ENCODE measurements at places on chromosomes 4 and X.

DNA sequence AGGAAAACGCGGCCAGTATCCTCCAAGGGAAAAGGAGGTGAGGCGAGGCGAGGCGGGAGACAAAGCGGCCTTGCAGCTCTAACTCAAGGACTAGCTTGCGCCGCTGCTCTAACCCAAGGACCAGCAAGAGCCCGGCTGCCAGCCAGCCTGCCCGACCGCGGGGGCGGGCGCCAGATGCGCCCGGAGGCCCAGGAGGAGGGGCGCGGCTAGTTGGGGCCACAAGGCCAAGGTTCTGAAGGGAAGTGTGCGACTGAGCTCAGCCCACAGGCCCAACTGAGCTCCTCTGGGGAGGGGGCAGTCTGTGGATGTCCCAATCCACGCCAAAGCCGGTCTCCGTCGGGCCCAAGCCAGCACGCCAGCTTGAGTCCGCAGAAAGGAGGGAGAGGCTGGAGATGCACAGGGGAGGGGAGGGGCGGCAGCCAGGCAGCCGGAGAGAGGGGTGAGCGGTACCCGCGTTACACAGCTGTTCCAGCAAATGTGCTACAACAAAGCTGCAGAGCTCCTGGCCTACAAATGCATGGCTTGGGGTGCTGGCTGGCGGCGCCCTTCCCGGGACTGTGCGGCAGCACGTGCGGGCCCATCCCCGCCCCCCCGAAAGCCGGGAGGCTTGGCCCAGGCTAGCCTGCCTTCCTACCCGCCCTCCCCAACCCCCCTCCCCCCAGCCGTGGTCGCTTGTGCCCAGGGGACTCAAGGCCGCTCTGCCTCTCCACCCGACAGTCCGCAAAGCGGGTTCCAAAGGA is 637 bp downstream of the AMER1 start:
- no peak for DNase-seq

- no peak for DNase-seq
Measured at GRCh38 chrX:120372667-120373370, 10.9 kb downstream of the ATP1B4 start.

GRCh38 chrX:153884590-153884989 is 1.4 kb downstream of the L1CAM start:
- DNase-seq: no peak

DNA sequence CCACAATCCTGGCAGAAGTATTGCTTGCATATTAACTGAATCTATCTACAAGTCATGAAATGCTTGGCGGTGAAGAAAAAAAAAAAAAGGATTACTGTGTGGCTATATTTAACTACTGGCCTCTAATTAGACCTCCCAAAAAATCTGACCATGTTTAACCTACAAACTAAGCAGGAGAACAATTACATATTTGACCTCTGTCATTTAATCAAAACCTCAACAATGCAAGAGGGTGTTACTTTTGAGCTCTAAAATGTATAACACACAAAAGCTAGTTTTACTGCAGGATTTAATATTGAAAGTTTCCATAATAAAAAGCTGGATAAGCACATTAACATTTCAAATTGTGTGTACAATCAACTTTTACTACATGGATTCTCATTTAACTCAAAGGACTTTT is 1.5 kb downstream of the ITM2A start:
- DNase-seq: no peak

DNA sequence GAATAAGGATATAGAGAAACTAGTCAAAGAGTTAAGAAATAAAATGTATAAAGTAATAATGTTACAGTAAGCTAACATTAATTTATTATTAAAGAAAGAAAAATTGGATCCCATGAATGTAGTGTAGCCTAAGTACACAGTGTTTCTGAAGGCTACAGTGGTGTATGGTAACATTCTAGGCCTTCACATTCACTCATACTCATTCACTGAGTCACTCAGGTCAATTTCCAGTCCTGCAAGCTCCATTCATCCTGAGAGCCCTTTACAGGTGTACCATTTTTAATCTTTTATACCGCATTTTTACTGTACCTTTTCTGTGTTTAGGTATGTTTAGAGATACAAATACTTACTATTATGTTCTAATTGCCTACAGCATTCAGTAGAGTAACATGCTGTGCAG is 120.6 kb upstream of the AGA start:
- DNase-seq: no peak

DNA sequence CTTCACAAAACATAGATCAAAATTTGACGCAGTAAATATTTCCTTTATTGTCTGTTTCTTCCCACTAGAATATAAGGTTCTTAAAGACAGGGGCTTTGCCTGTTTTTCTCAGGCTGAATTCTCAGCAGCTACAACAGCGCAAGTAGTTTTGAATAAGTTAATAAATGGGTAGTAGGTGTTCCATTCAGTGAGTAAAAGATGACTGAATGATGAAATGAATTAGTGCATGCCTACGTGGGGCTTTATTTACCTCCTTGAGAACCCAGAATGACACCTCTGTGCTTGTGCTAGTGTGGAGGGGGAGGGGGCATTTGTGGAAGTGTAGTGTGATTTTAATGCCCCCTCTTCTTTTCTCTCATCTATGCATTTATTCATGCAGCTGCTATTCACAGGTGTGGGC is 278.9 kb downstream of the FBXW7 start:
- no peak for DNase-seq

DNA sequence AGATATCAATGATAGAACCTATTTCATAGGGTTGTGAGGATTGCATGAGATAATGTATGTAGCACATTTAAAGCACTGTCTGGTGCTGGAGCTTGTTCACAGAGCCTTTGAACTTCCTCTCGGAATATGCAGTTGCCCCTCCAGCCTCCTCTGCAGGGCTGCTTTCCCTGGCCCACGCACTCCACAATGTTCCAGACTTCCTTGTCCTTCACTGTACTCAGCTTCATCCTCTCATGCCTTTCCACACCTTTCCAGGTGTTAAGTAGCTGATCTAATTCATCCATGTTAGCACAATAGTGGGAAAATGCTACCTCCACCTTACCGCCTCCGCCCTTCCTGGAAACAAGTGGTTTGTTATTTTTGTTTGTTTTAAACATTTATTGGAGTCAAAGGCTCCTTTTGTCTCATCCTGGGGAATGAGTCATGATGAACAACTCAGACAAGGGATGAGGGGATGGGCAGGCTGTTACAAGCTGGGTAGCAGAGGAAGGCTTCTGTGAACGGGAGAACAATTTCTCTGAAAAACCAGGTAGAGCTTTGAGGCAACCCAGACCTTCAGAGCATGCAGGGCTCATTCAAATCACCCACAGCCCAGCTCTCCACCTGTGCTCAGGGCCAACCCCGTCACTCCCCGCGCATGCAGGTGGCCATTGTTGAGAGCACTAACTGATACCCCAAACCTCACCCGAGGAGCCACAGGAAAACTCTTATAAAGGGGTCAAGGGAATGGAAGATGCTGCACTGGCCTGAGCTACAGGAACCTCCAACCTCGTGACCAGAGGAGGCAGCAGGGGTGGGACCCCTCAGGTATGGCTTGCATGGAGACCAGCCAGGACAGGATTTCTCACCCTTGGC is 84.9 kb upstream of the TBL1X start:
- DNase-seq: no peak

- DNase-seq: no peak
Measured at GRCh38 chr4:155703486-155704247, 37.0 kb downstream of the GUCY1A1 start.

GRCh38 chr4:97912156-97912555 is 231.1 kb downstream of the STPG2 start:
- no peak for DNase-seq

GRCh38 chrX:80181079-80181478 is 166.5 kb downstream of the TBX22 start:
- no peak for DNase-seq

- DNase-seq: no peak
Measured at GRCh38 chr4:185754961-185755360, 57.0 kb downstream of the SORBS2 start.

DNA sequence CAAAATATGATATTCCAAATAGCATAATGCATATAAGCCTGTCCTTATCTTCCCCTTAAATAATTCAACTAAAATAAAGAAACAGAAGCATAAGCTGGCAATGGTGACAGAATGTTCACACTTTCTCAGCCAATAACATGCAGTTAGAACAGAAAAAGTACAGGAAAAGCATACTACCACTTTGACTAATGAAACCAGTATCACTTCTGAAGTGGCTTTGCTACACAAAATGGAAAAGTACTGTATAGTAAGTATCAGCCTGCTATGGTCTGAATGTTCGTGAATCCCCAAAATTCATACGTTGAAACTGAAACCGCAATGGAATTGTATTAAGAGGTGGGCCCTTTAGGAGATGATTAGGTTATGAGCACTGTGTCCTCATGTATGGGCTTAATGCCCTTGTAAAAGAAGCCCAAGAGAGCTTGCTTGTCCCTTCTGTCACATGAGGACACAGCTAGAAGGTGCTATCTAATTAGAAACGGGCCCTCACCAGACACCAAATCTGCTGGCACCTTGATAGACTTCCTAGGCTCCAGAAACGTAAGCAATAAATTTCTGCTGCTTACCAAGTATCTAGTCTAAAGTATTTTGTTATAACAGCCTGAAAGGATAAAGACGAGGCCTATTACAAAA is 102.6 kb downstream of the PRDM5 start:
- no peak for DNase-seq
